ENCODE measurements at places on chromosomes 6 and 20. TPM values are rescaled to one million over a fixed set of nuclear protein-coding genes. Genes with fewer than 3 reads are reported as not detected.

GRCh38 chr6:63573899-63574553, 1.7 kb downstream of the LOC128125822 start:
- peak overlapping the region; percentile 100 for H3K27ac ChIP-seq
- peak overlapping the region; percentile 93 for H3K4me3 ChIP-seq

DNA sequence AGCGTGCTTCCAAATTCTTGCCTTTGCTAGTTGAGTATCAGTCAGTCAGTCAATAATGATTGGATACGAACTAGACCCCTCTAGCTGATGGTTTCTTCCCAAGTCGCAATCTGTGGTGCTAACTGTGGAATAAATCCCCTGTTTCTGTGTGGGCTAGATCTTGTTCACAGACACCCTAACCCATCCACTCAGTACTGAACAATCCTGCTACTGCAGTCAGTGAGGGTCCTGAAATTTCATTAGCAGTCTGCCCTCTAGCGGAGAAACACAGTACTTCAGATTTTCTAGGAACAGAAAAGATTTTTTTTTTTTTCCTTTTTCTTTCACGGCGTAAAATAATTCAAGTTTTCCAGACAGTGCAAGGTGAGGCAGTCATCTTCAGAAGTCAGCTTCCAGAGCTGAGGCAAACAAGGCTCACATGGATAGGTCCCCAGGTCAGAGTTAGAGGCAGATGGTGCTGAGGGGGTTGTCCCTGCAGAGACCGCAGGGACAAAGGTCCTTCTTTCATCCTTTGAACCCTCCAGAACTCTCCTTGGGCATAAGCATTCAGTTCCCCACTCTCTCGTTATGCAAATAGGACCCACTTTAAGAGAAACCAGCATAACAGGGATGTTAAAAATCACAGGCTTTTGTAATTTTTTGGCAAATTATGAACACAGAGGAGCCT, 119.6 kb downstream of the SCML4 start:
- H3K27me3 ChIP-seq = no peaks in the 10 kb centered on the region
- H3K36me3 ChIP-seq = no peaks in the 10 kb centered on the region
- H3K4me1 ChIP-seq = no peaks in the 10 kb centered on the region

DNA sequence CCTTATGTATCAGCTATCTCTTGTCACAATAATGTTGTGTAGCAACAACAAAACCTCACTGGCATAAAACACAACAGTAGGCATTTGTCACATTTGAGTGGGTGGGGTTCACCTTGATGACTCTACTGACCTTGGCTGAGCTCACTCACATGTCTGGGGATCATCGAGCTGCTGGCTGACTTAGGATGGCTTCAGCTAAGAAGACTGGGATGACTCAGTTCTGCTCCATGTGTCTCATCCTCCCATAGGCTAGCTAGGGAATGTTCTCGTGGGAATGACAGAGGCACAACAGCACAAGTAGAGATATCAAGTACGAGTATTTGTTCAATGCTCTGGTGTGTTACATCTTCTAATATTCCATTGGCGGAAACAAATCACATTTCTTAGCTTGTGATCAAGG, 167.9 kb downstream of the PLCB1 start:
- H3K4me1 ChIP-seq = peaks cover 36% of the 10 kb centered on the region
- H3K27me3 ChIP-seq = no peaks in the 10 kb centered on the region
- no peak for DNase-seq
- H3K4me3 ChIP-seq = no peak overlapping the region
- no peak overlapping the region for H3K27ac ChIP-seq
- no peaks in the 10 kb centered on the region for H3K36me3 ChIP-seq

Gene CDH26
- total RNA-seq = 0.80 TPM

GRCh38 chr6:151901009-151901411, 93.5 kb downstream of the ESR1 start:
- H3K4me1 ChIP-seq = no peaks in the 10 kb centered on the region
- H3K27me3 ChIP-seq = no peaks in the 10 kb centered on the region
- no peak overlapping the region for H3K4me3 ChIP-seq
- DNase-seq = no peak
- H3K36me3 ChIP-seq = no peaks in the 10 kb centered on the region
- no peak overlapping the region for H3K27ac ChIP-seq

Gene SPTLC3
- total RNA-seq = 12.5 TPM

Gene PDYN
- not detected for total RNA-seq

- no peaks in the 10 kb centered on the region for H3K27me3 ChIP-seq
- DNase-seq = no peak
- no peak overlapping the region for H3K4me3 ChIP-seq
- peaks cover 7% of the 10 kb centered on the region for H3K4me1 ChIP-seq
- H3K36me3 ChIP-seq = no peaks in the 10 kb centered on the region
Measured at GRCh38 chr20:8512003-8512402, 379.9 kb downstream of the PLCB1 start.

DNA sequence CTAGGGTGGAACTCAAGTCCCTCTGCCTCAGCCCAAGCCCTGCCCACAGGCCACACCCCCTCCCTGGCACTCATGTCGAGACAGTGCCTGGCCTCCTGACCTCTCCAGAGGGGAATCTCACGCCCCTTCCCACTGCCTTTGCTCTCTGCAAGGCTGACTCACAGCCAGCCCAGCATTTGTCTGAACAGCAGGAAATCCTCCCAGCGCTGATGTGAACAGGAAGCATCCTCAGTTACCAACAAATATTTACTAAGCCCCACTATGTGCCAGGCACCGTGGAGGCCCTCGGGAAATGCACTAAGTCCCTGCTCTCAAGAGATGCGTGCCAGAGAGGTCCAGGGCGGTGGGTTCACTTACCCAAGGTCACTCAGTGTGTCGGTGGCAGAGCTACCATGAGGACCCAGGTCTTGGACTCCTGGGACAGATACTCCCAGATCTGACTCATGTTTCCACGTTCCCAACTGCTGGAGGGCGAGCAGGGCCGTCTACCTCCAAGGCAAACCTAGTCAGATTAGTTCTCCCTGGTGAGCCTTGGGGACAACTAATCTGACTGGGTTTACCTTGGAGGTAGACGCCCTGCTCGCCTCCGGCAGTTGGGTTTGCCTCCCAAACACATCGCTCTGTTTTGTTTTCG, 7.8 kb downstream of the ADA start:
- peaks cover 68% of the 10 kb centered on the region for H3K4me1 ChIP-seq
- H3K36me3 ChIP-seq = peaks cover 6% of the 10 kb centered on the region
- no peaks in the 10 kb centered on the region for H3K27me3 ChIP-seq
- peak overlapping the region; percentile 81 for H3K27ac ChIP-seq

DNA sequence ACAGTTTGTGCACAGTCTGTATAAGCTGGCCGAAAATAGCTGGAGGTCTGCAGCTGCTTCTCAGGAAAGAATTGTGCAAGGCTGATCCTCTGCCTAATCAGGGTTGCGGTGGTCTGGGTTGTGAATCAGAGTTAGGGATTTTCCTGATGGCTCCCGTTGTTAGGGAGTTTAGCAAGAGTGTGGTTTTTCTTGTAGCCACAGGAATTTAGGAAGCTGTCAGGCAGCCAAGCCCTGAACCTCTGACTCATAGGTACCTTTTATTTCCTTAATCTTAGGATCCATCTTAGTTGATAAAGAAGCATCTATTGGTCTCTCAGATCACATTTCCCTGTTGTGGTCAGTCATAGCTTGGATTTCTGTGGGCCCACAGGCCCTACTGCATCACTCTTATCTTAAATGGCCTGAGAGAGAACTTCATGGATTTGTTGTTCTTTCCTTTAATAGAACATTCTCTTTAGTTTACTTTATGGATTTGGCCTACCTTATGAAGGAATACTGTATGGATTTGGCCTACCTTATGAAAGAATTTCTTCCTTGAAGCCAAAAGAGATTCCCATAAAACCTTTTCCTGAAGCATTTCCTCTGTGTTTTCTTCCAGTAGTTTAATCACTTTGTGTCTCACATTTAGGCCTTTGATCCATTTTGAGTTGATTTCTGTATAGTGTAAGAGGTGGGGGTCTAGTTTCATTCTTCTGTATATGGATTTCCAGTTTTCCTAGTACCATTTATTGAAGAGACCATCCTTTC, 10.3 kb downstream of the KIF25 start:
- no peaks in the 10 kb centered on the region for H3K36me3 ChIP-seq
- H3K4me3 ChIP-seq = no peak overlapping the region
- no peaks in the 10 kb centered on the region for H3K4me1 ChIP-seq
- peak; percentile 42 for DNase-seq

DNA sequence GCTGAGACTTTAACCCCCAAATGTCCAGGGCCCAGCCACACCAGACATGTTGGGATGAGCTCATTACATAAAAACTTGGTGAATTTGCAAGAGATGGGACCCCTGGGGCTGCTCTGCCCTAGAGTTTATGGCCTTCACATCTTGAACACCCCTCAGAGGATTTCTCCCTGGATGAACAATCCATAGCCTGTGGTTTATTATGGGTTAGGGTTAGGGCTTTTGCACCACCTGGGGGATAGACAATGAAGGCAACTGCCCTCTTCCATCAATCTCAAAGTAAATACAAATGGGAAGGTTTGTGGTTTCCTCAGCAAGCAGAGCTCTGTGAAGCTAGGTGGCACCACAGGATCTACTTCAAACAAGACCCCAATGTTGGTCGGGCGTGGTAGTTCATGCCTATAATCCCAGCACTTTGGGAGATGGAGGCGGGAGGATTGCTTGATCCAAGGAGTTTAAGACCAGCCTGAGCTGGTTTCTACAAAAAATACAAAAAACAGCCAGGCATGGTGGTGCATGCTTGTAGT, 17.4 kb downstream of the SPINT3 start:
- H3K36me3 ChIP-seq = no peaks in the 10 kb centered on the region
- H3K4me1 ChIP-seq = no peaks in the 10 kb centered on the region
- peaks cover 33% of the 10 kb centered on the region for H3K27me3 ChIP-seq
- no peak for DNase-seq
- no peak overlapping the region for H3K27ac ChIP-seq

DNA sequence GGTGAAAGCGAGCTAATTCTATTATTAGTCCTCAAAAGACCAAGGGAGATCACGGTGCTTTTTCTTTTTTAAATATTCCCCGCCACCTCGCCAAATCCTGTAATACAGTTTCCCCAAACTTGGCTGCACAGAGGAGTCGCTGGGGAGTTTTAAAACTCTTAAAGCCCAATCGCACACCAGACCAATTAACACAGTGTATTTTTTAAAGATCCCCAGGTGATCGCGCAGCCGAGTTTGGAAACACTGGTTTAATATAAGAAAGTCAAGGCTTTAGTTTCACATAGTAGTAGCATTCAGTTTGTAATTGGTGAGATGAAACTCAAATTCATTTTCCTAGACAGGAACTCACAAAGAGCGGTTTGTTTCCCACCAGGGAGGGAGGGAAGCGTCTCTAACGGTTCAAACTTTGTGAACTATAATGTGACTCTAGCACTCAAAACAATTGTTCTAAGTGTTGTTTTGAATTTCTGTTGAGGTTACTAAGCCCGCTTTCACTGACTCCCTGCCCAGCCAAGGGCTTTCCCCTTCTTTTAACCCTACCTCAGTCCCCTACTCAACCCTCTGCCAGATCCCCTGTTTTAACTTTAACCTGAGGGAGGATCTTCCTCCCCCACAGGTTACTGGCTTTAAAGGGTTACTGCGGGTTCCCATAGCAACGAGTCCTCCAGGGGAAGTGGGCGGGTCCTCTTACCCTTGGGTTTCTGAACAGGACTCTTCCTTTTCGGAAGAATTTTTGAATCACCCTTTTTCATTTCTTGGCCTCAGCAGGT, 25.7 kb upstream of the BTBD3 start:
- H3K27ac ChIP-seq = peak overlapping the region; percentile 92
- no peaks in the 10 kb centered on the region for H3K36me3 ChIP-seq
- peak overlapping the region; percentile 92 for H3K4me3 ChIP-seq
- DNase-seq = no peak
- peaks cover 16% of the 10 kb centered on the region for H3K4me1 ChIP-seq
- no peaks in the 10 kb centered on the region for H3K27me3 ChIP-seq

GRCh38 chr6:16547587-16547986, 213.7 kb downstream of the ATXN1 start:
- H3K27me3 ChIP-seq = no peaks in the 10 kb centered on the region
- no peaks in the 10 kb centered on the region for H3K36me3 ChIP-seq
- DNase-seq = no peak
- H3K27ac ChIP-seq = no peak overlapping the region
- peaks cover 12% of the 10 kb centered on the region for H3K4me1 ChIP-seq

DNA sequence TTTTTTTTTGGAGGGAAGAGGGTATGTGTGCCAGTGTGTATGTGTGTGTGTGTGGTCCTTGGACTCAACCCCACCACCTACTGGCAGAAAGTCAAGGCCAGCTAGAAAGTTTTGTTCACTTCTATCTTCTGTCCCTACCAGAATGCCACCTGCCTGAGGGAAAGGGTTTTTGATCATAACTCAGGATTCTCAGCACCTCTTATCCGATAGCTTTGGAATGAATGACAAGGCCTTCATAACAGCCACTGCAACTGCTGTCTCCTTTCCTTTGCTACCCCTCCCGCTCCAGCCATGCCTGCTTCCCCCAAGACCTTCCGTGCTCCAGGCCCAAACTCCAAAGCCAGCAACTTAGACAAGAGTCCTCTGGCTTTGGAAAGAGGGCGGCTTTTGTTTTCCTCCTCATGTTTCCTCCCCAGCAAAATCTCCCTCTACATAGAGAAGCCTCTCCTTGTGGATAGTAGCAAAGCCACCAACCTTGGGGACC, 18.7 kb downstream of the BTN3A1 start:
- H3K4me3 ChIP-seq = peak overlapping the region; percentile 81
- H3K27me3 ChIP-seq = no peaks in the 10 kb centered on the region
- H3K36me3 ChIP-seq = no peaks in the 10 kb centered on the region
- H3K4me1 ChIP-seq = peaks cover 49% of the 10 kb centered on the region

DNA sequence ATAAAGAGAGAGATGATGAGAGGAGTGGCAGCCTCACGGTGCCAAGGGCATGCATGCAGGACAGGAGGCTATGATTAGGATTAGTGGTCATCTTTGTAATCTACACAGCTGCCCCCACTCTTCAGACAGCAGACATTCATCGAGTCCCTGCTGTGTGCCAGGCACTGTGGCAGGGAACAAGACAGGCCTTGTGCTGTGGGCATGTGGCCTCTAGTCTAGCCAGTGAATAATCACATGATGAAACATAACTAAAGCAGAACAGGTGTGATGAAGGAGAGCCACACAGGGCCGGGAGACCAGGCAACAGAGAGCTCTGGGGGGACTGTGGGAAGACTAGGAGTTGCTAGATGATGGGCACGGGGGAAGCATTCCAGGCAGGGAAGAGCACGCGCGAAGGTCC, 22.2 kb downstream of the TOX2 start:
- no peak for DNase-seq
- no peaks in the 10 kb centered on the region for H3K36me3 ChIP-seq
- no peak overlapping the region for H3K4me3 ChIP-seq
- no peak overlapping the region for H3K27ac ChIP-seq

GRCh38 chr6:55511122-55511800, 67.7 kb downstream of the HMGCLL1 start:
- no peaks in the 10 kb centered on the region for H3K4me1 ChIP-seq
- DNase-seq = no peak
- no peak overlapping the region for H3K4me3 ChIP-seq
- H3K36me3 ChIP-seq = no peaks in the 10 kb centered on the region
- H3K27ac ChIP-seq = no peak overlapping the region
